ENCODE measurements at places on chromosomes 16 and 17.
A peak's percentile ranks its signal among the peaks of the same experiment; 100 is the strongest.

GRCh38 chr16:88703486-88704309 is 2.5 kb downstream of the RNF166 start:
- DNase-seq = no peak

- DNase-seq = no peak
These were observed 58.1 kb upstream of the GOT2 start for GRCh38 chr16:58792188-58792587.

- peak; percentile 89 for DNase-seq
These were observed 34.4 kb downstream of the HNF1B start for GRCh38 chr17:37710344-37710886.

DNA sequence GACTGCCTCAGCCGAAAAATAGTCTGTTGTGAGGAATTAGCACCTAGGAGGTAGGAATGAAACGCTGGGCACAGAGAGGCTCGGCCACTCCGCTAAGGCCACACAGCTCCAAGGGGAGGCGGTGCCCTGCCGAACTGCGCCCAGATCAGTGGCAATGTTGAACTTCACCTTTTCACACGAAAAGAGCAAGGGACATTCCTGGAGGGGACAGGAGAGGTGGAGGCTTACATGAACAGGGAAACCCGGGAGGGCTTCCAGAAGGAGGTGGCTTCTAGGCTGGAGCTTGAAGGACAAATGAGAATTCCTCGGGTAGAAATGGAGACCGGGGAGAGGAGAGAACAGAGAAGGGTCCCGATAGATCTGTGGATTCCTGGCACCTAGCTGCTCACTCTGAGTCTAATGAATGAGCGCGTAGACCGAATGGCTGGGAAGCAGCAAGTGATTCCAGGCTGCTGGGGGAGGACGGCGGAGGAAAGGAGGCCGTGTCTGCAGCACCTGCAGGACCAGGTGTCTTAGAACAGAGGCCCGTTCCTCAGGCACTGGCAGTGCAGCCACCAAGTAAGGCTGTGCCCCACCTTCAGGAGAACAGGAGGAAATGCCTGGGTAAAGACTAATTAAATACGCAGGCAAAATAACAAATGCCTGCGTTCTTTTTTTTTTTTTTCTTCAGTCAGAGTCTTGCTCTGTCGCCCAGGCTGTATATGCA is 722 bp upstream of the SLC38A10 start:
- peak; percentile 76 for DNase-seq

DNA sequence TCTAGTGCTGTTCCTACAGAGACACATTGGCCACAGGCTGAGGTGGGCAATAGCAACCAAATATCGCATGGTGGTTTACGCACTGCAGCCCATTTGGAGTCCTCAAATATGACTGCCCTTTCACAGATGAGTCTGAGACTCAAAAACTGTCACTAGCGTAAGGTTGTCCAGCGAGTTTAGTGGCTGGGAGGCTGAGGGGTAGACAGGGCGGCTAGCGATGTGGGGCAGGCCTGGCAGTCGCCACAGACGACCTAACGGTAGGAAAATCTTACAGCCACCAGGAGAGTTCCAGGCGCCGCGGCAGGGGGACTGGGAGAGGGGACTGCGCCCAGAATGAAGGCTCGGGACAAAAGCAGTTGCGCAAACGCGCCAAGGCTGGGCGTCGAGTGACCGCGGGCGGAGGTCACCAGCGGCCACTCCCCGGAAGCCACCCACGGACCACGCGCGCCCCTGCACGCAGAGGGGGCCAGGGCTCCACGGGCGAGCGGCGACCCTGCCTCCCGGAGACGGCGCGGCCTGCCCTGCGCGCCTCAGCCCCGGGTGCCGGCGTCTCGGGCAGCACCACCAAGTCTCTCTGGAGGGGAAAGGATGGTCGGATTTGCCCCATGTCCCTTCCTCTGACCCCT is 699 bp upstream of the MAP1LC3B start:
- DNase-seq = no peak

Measured in iPS-NIHi11 (cell line).